Bronchial epithelial cell (primary cell): ENCODE measurements at places on chromosomes 11 and 22. TPM values are rescaled to one million over a fixed set of nuclear protein-coding genes. Genes with fewer than 3 reads are reported as not detected.

OR51B2 gene
- not detected in 2 replicates for total RNA-seq

IRAG1 gene
- 0.26 and 0.51 TPM in 2 replicates for total RNA-seq

SEZ6L gene
- not detected in 2 replicates for total RNA-seq

EMID1 gene
- not detected in 2 replicates for total RNA-seq

MACROD1 gene
- 17.9 and 21.4 TPM in 2 replicates for total RNA-seq

IGLL5 gene
- not detected in 2 replicates for total RNA-seq

TBX1 gene
- 5.4 and 12.9 TPM in 2 replicates for total RNA-seq

MUC6 gene
- total RNA-seq, result under 0.01 TPM in 1 of 2 replicates, not detected in the other

TRAF6 gene
- 6.1 and 6.9 TPM in 2 replicates for total RNA-seq

C22orf42 gene
- not detected in 2 replicates for total RNA-seq

OR56A4 gene
- total RNA-seq, result not detected in 2 replicates

TRIM29 gene
- total RNA-seq, result 146 and 441 TPM in 2 replicates

DLG2 gene
- 0.26 and 1.0 TPM in 2 replicates for total RNA-seq
